Hematopoietic multipotent progenitor cell treated with erythropoietin and hydrocortisone succinate and interleukin-3 and kit ligand, for 8 days (in vitro differentiated cells): ENCODE measurements at places on chromosomes 7 and 10.

GRCh38 chr7:111846898-111847297, 284.6 kb upstream of the IMMP2L start:
- no peak for DNase-seq

DNA sequence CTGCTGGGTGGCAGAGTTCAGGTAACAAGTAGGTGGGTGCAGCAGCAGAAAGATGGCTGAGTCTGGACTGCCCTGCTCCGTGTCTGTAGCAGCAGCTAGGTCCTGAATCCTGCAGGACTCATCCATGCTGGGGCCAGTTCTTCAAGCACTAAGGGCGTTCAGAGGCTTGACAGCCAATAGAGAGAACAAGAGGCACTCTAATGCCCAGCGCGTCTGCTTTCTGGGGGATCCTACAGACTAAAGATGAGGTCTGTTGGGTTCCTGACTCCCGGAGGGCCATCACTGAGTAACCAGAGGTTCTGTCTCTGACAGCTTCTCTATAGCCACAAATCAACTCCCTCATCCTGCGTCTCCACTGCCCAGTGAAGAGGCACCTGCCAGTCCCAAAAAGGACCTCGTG, 125.5 kb downstream of the PTPN20 start:
- no peak for DNase-seq

DNA sequence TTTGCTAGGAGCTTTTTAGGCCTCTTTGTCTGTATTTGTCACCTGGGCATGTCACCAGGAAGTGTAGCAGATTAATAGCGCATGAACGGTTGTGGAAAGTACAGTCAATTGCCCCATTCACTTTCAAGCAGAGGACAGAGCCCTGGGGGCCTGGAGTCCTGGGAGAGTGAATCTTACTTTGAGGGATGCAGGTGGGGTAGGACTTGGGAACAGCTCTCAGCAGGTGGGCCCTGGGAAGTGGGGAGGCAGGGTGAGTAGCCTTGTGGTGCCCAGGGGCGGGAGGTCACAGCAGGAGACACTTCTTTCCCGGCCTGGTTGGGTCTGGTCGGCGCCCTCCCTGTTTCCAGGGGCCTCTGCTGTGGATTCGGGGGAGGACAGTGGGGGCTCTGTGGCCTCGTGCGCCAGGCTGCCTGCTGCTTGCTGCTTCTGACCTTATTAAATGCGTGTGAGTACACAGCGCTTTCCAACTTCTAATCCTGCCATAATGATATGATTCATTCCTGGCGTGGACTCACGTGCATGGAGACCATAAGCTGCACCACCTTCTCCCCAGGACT, 51.6 kb upstream of the AQP1 start:
- no peak for DNase-seq

DNA sequence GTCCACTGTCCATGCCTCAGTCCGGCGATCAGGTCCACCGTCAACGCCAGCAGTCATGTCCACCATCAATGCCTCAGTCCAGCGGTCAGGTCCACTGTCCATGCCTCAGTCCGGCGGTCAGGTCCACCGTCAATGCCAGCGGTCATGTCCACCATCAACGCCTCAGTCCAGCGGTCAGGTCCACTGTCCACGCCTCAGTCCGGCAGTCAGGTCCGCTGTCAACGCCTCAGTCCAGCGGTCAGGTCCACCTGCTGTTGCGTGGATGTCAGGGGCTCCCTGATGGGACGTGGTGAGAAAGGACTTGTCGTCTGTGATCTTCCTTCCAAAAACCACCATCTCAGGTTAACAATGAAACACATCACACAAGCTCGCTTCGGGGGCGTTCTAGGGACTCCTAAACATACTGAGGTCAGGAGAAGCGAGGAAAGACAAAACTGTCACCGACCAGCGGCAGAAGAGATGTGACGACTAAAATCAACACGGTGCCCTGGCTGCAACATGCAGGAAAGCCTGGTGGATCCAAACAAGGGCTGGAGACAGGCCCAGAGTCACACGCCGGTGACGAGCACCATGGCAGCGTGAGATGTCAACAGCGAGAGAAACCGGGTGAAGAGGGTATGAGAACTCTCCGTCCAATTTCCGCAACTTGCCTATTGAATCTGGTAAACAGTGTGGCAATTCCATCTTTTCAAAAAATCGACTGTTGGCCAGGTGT, 264.2 kb downstream of the MAD1L1 start:
- DNase-seq = no peak

- no peak for DNase-seq
These were observed 495.7 kb downstream of the GALNT17 start for GRCh38 chr7:71627651-71628050.

DNA sequence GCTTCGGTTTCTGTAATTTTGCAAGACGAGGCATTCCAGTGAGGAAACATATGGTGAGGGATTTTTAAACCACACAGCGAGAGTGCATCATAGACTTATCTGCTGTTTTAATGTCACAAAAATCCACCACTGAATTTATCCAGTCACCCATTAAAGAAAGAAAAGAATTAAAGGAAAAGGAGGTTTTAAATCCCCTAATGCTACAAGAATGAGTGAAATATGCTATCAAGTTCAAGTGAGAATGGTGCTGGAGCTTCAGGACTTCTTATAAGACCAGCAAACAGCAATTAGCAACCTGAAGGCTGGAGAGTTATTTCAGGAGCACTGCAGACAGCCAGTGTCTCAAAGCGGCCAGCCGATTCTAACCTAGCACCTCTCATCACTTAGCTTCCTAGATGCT, 439.1 kb upstream of the MGMT start:
- DNase-seq = no peak

DNA sequence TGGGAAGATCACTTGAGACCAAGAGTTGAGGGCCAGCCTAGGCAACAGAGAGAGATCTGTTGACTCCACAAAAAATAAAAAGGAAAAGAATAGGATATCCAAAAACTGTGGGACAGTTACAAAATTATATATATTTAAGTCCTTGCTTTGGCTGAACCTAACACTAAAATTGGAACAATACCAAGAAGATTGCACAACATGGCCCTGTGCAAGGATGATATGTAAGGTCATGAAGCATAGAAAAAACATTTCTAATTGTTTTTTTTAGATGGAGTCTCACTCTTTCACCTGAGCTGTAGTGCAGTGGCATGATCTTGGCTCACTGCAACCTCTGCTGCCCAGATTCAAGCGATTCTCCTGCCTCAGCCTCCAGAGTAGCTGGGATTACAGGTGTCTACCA, 139.0 kb downstream of the TPST1 start:
- DNase-seq = no peak

DNA sequence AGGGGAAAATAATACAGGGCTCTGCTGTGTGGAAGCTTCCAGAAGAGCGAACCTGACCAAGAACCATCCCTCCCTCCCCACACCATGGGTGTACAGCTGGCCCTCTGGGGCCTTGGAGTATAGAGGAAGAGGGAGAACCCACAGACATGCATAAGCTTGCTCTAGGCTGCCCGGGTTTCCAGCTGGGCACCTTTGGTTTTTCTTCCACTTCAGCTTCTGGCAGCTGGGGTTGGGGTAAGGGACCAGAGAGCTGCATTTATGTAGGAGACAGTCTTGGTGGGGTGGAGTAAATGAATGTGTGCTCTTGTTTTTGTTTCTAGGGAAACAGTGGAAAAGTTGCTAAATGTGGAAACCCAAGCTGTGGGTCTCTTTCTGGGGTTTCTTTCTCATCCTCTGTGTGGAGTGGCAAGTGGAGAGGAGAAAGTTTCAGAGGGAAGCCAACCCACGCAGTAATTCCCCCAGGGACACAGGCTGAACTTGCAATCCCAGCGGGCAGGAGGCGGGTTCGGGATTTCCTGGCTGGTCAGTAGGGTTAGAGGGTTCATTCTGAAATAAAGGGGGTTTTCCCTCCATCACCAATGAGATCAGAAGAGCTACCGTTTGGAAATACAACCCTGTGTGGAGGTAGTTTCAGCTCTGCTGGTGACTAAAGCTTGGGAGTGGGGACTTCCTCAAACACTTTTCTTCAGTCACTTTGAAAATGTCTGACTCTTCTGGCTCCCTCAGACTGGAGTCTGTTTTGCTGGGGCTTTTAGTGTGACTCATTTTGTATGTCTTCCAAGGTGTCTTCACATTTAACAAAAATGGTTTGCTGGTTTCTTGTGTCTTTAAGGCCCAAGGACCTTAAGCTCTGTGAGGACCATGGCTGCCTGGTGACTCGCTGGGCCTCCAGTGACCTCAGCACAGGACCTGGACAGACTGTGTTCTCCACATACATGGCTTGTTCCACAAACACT, 22.2 kb upstream of the SRGN start:
- DNase-seq = no peak

DNA sequence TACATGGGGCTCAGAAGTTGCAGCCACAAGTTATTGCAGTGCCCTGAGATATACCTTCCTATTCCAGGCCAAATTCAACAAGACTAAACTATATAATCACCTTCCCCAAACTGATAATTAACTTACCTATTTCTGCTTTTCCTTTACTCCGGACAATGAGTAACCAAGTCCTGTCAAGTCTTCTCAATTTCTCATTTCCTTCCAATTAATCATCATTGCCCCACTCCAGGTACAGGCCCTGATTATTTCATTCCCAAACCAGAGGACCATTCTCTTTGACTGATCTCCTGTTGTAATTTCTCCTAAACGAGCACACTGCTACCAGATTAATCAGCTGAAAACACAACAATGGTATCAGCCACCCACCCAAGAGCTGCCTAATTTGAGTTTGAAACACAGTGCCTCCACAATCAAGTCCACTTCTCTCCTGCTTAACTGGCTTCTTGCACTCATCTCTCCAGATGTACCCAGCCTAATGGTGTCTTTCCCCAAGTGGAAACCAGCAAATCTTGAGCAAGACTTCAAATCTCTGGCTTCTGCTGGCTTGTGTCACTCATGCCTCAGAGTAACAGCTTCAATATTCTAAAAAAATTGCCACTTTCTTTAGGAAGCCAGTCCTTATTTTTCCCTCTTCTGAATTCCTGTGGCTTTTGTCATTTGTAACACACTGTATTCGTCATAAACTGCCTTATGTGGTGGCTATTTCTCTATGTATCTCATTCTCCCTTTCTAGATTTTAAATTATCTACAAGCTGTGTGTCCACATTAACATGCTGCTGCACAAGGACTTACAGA, 89.1 kb downstream of the CDK6 start:
- DNase-seq = no peak

- DNase-seq = no peak
These were observed 45.2 kb upstream of the SEMA3D start for GRCh38 chr7:85232068-85232467.

DNA sequence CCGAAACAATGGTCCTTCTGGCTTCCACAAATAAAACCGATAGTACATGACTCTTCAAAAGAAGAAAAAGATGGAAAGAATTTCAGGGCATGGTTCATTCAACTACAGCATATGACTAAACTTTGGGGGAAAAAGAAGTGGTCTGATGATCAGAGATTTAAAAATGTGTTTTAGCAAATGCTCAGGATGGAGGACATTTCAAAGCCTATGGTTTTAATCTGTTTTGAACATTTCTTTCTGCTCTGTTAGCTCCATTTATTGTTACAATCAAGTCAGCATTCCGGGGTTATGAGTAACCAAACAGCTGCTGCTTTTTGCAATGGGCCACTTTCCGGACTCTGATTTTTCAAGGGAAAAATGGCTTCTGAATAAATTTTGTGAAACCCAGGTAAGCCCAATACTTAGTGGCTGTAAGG, 142.4 kb downstream of the CUBN start:
- DNase-seq = no peak

- DNase-seq = no peak
These were observed 591.1 kb downstream of the TNS3 start for GRCh38 chr7:46990761-46991160.

DNA sequence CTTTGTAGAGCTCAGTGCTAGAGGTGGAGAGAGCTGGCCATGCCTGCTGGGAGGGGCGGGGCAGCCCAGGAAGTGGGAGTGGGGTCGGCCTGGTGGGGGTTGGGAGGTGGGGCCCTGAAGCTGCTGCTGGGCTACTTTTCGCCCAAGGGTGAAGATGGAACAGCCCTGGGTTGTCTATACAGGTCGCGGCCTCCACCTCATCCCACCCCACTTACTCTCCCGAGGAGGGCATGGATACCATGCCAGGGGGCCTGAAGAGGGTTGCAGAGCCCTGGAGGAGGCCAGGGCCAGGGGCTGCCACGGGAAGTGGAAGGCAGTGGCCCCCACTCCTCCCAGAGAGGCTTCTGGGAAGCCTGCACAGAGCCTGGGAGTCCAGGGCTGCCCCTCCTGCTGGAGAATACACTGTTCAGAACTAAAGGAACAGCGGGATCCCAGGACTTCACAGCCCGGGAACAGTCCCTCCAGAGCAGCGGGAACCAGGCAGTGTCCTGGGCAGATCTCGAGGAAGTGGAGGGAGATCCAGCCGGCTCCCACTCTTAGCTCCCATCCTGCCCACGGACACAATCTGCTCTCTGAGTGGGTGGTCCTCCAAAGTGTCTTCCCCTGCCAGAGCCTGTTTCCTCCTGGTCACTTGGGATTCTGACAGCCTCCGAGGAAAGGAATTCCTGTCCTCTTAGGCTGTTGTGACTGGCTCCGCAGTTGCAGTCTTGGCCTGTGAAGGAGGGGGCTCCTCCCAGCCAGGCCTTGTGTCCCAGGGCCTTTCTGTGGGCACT, 23.5 kb downstream of the MAT1A start:
- DNase-seq = no peak

DNA sequence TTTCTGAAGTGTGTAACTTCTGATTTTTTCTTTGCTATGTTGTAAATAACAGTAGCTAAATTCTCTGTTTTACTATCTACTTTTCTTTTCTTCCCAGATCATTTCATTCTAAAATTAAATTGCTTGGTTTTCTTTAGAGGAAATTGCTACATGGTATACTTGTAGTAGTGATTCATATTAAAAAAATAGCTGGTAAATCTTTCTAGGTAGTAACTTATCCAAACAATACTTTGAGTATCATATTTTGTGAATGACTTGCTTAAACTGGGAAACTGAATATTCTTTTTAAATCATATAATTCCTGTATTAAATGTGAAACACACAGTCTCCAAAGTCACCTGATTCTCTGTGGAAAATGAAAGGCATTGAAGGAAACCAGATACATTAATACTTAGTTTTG, 85.5 kb downstream of the ZNRF2 start:
- no peak for DNase-seq

- DNase-seq = no peak
These were observed 63.0 kb downstream of the CUL1 start for GRCh38 chr7:148761499-148762278.

GRCh38 chr7:50303335-50304128, 984 bp upstream of the IKZF1 start:
- no peak for DNase-seq

- DNase-seq = no peak
These were observed 33.5 kb upstream of the RHOBTB1 start for GRCh38 chr10:60977161-60978122.

GRCh38 chr10:35339942-35340341, 3.6 kb downstream of the CCNY start:
- no peak for DNase-seq

- no peak for DNase-seq
These were observed 41.7 kb downstream of the ZWINT start for GRCh38 chr10:56319386-56319785.

DNA sequence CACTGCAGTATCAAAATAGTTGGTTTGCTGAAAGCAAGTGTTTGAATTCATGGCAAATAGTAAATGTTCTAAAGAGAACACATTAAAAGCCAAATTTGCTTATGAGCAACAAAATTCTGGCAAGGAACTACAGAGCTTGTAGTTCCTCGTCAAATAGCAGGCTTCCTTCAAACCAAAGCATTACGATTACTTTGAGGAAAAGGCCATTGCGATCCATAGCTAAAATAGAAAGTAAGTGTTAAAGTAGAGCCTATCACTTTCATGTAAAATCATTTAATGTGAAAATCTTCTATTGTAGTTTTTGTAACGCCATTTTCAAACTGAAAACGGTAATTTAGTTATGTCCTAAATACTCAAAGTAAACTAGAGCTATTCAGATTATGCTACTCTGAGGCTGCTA, 20.1 kb downstream of the CACNA2D1 start:
- DNase-seq = no peak

GRCh38 chr7:137960020-137960419, 41.9 kb downstream of the CREB3L2 start:
- no peak for DNase-seq
